ENCODE measurements at places on chromosomes 16 and 17.

DNA sequence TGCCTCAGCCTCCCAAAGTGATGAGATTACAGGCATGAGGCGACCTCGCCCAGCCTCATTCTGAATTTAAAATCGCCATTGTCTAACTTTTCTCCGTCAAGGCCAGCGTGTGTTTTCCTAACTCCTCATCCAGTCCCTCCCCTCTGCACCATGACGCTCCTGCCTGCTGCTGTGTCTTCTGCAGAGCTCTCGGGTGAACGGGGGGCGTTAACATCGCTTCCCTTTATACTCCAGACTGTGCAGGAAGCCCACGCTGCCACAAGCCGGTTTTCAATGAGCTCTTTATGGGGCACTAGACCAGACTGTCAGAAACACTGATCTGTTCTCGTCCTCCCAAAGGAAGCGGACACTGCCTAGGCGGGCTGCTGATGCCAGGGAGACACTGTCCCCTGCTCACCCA, 13.2 kb downstream of the AANAT start:
- DNase-seq = no peak

GRCh38 chr17:2929881-2930533, 133.4 kb downstream of the OR1D5 start:
- DNase-seq = peak; percentile 73

- DNase-seq = no peak
Measured at GRCh38 chr16:79823639-79824038, 223.1 kb upstream of the MAF start.

- no peak for DNase-seq
Measured at GRCh38 chr17:8131844-8132441, 8.0 kb upstream of the HES7 start.

- no peak for DNase-seq
Measured at GRCh38 chr17:28655160-28655559, 6.5 kb downstream of the SDF2 start.

- DNase-seq = no peak
Measured at GRCh38 chr16:30359871-30360170, 4.7 kb upstream of the CD2BP2 start.

- no peak for DNase-seq
Measured at GRCh38 chr16:73319737-73320136, 271.8 kb upstream of the ZFHX3 start.

DNA sequence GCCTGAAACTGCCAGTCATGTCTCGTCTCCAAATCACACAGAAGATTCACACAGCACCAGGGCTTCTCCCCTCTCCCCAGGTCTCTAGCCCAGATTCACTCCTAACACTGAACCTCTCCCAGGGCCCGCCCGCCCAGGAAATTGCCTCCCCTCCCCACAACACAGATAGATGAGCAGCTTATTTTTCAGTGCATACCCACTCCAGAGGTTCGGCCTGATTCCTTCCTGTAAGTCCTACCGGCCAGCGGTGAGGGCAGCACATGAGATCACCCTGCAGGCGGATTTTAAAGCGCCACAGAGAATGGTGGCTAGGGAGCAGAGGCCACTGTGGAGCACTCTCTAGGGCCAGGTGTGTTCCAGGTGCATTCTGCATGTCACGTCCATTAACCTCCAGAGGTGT, 301.8 kb downstream of the IRF8 start:
- DNase-seq = no peak

- peak; percentile 62 for DNase-seq
Measured at GRCh38 chr17:15920758-15921239, 24.1 kb upstream of the ADORA2B start.

- DNase-seq = no peak
Measured at GRCh38 chr17:15194859-15195277, 70.3 kb downstream of the PMP22 start.

DNA sequence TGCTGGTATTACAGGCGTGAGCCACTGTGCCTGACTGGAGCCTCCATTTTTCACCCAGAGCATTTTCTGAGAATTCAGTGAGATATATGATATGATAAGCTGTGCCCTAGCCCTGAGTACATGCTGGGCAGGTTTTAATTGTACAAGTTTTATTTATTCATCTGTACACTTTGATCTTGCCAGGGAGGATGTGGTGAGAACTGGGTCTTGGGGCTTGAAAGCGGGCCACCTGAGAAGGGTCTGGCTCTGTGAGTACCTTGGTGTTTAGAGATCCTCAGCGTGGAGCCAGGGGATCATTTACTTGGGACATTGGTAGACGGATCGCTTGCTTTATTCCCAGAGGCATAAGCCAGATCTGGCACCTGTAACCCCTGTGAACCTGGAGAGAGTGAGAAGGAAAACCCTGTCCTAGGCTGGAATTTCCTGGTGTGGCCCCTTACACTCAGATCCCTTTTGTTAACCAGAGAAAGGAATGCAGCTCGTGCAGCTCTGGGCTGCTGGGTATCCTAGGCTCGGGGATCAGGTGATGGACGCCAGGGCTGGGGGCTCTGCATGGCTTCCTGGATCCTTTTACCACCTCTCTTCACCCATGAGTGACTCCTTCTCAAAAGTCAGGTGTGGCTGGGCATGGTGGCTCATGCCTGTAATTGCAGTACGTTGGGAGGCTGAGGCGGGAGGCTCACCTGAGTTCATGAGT, 91.9 kb downstream of the ABCC1 start:
- DNase-seq = no peak

DNA sequence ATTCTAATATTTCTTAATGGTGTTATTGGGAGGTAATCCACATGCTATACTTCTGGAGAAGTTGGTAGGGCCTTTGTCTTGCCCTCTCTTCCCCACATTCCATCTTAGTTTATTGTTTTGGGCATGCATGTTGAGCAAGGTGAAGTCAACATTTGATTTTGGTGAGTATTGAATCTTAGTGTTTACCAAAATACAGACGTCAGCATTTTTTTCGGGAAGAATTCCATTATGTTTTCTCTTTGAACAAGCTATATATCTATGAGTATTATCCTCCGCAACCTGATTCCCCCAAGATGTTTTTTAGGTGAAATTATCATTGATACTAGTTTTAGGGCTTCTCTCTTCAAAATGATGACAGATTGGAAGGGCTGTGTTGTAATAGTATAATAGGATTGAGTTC, 47.4 kb upstream of the SHISA9 start:
- no peak for DNase-seq

DNA sequence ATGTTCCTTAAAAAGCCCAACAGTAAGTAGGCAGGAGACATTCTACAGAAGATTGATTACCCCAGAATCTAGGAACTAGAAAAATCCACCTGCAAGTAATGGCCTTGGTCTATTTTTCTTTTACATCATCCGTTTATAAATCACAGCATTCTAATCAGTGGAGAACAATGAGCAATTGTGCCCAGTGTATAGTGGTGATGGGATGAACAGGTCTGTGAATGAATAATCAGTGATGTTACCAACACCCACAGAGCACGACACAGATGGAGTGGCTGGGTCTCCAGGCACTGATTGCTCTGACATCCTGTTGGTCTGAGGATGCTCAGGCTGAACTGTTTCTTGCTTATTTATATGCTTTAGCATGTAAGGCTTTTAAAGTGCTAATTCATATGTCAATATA, 1251.2 kb upstream of the CDH8 start:
- DNase-seq = no peak

- no peak for DNase-seq
Measured at GRCh38 chr16:89969741-89970410, 21.3 kb downstream of the DEF8 start.

DNA sequence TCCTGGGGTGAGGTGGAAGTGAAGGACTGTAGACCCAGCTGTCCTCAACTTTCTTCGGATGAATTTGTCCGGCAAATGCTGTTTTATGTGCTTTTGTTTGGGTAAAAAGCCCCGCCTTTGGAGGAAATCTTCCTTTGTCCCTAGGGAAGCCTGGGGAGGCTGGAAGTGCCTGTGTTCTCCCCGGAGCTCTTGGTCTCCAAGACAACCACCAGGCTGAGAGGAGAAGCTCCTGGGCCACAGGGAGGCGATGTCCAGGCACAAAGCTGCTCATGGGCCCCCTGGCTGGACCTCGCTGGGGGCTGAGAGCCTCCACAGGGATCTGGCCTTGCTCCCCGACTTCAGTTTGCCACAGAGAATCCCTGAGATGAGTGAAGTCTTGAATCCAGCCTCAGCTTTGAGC, 293.1 kb upstream of the N4BP1 start:
- DNase-seq = no peak

GRCh38 chr16:54867302-54867832, 63.3 kb upstream of the IRX5 start:
- DNase-seq = no peak

GRCh38 chr17:51869387-51869786, 289.1 kb downstream of the CA10 start:
- DNase-seq = no peak

DNA sequence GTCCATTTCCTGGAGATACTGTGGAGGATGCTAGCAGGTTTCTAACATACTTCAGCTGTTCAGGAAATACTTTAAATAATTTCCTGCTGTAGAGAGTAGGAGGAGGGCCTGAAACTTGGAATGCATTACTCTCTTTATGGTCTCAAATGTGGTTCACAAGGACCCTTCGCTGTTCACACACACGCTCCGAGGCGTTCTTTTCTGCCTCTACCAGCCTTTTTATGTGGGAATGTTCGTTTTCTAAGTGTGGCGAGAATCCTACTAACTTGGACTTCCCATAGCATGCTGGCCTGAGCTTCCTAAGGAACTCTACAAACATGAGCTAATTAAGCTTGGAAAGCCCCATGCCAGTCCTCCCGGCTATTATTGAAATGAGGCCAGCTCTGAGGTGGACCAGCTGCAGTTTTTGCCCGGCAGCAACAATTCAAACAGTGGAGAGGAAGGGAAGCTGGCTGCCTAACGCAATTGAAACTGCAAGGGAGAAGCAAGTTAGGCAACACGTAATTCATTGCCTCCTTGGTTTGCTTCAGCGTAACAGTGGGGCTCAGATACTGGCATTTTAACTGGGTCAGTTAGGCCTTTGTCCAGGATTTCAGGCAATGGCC, 18.9 kb downstream of the KPNA2 start:
- DNase-seq = peak; percentile 30

GRCh38 chr16:57163842-57164241, 22.0 kb downstream of the PSME3IP1 start:
- DNase-seq = no peak

- no peak for DNase-seq
Measured at GRCh38 chr16:84817613-84818012, 2.2 kb upstream of the CRISPLD2 start.

- DNase-seq = no peak
Measured at GRCh38 chr17:63497708-63498483, 21.0 kb downstream of the ACE start.

DNA sequence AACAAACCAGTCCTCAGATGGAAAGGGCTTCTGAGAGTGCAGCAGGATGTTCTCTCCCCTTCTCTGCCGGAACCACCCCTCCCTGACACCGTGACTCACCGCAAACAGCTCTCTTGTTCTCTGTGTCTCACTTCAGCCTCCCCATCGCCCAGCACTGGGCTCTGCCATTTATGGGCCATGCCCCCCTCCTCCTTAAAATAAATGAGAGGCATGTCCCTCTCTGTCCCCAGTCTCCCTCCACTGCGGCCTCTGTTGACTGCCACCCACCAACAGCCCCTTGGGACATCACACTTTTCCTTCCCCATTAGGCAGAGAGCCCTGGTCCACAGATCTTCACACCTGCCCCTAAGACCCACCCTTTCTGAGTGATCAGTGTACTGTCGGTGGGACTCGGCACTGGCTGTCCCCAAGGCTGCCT, 6.3 kb downstream of the CCDC102A start:
- DNase-seq = peak; percentile 73

- no peak for DNase-seq
Measured at GRCh38 chr17:78409191-78409928, 30.9 kb downstream of the PGS1 start.

DNA sequence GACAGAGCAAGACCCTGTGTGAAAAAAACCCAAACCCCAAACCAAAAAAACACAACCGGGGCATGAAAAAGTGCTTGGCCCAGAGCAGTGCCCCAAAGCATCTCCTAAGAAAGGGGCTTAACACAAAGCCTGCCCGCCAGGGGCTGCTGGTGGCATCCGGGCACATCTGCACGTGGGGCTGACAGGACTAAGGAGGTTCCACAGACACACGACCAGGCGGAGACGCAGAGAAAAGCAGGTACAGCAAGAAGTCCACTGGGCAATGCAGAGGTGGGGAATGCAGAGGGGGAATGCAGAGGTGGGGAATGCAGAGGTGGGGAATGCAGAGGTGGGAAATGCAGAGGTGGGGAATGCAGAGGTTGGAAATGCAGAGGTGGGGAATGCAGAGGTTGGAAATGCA, 109.2 kb downstream of the ZNF778 start:
- DNase-seq = no peak

GRCh38 chr17:49414622-49415350, at the start of gene PHB1:
Gene PHB1 (minus strand): TSS chr17:49414882. CDS start chr17:49413264, 1,618 bp downstream.
- DNase-seq = peak; percentile 98

GRCh38 chr17:71625330-71625729, 495.5 kb upstream of the SOX9 start:
- DNase-seq = no peak

- no peak for DNase-seq
Measured at GRCh38 chr17:65918916-65919315, 273.0 kb downstream of the CEP112 start.

- DNase-seq = no peak
Measured at GRCh38 chr16:54806378-54806777, 124.3 kb upstream of the IRX5 start.

DNA sequence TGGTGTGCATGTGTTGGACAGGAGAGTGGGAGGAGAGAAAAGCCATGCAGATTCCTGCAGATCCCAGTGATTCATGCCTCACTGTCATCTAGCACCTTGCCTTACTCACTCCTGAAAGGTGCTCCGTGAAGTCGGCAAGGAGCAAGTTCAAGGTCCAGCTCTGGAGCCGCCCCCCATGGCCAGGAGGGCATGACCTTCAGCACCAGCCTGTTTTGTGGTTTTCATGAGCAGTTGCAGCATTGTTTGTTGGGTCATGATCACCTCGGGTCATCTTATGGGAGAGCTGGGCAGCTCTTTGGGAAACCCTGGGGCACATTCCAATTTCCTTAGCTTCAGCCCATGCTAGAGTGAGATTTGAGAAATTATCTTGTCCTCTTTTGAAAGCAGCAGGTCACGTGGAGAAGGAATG, 137.5 kb upstream of the IRX3 start:
- no peak for DNase-seq

GRCh38 chr16:85563515-85564276, 49.4 kb upstream of the GSE1 start:
- no peak for DNase-seq

DNA sequence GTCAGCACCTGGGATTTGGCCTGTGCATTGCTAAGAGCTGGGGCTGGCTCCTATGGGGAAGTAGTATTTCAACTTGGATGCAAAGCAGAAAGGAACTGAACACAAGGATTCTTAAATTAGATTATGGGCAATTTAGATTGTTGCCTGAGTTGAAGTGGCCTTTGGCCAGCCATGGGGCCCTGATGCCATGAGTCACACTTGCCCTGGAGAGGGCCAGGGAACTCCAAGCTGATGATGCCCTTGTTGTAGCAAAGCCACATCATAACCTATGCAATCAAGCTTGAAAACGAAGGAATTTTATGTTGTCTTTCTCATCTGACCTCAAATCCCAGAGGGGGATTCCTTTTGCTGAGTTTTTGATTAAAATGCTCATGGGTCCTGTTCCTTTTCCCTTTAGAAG, 3.9 kb upstream of the SPATA32 start:
- peak; percentile 90 for DNase-seq

GRCh38 chr17:80229011-80229410, 8.8 kb downstream of the SLC26A11 start:
- DNase-seq = no peak

- no peak for DNase-seq
Measured at GRCh38 chr17:1975573-1975972, 49.6 kb downstream of the RTN4RL1 start.

All from AG20443 (cell line).